NCI-H526 (cell line): ENCODE measurements at places on chromosomes 5 and 9.

DNA sequence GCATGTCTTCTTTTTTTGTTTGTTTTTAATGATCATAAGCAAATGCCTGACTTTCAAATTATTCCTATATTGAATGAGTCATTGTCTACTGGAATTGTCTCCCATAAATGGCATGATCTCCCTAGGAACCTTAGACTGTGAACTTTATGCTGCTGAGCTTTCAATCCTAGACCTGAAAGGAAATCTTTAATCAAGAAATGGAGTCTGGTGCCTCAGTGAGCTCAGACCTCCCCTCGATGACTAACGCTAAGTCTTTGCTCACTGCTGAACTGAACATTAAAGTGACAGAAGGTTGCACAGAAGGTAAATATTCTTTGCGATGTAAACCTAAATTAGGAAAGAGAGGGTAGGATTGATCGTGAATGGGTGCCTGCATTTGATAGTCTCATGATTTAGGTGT is 745.2 kb upstream of the WWC1 start:
- DNase-seq, result no peak

DNA sequence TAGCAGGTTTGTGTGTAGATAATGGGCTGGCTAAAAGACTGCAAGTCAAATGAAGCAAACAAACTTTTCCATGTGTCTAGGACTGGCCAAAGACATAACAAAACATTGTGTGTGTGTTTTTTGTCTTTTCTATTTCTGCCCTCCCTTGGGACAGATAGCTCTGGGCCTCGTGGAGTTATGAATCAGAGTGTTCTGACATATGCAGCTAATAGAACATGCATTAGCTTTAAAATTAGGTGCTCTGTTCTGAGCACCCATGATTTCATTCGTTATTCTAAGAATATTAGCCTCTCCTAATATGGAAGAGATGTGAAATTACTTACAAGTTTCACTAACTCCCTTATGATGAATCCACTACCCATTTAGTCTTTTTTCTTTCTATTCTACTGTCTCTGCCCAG is 367.3 kb upstream of the PAPPA start:
- DNase-seq, result no peak

DNA sequence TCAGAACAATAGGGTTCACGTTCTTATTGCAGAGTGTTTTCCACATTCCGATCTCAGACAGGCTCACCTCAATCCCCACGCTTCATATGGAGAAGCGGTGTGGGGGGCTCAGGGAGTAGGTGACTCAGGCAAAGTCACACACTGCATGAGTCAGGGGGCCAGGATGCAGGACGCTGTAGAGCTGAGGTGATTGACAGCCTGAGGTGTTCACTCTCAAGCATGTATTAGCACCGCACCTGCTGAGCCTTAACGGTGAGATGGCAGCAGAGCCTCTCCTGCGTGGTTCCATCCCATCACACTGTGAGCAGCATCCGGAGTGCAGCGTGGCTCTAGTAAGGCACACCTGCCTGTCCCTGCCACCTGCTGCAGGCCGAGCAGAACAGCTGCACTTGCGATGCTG is 194.0 kb downstream of the IRX2 start:
- DNase-seq, result no peak

GRCh38 chr5:4411664-4412063 is 728.5 kb upstream of the ADAMTS16 start:
- DNase-seq, result no peak
